Pancreas (tissue), 10 donors: ENCODE measurements at places on chromosomes 4 and X. TPM values are rescaled to one million over a fixed set of nuclear protein-coding genes. Genes with fewer than 3 reads are reported as not detected.

- DNase-seq = no peak
Observed at GRCh38 chrX:123442764-123443163, 258.7 kb downstream of the GRIA3 start.

DNA sequence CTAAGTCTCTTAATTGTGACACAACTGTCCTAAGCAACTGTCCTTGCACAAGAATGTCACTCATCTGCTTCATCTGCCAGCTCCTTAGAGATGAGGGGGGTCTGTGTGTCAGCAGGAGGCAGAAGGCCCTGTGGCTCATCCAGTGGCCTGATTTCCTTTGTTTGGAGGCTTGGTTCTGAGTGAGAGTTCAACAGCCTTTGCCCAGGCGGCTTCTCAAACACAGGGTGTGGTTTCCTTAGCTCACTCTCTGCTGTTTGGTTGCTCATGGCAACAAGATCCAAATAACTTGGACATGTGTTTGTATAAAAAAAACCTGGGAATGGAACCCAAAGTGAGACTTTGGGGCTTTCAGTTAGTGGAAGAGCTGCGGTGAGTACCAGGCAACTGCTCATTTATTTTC is 46.6 kb downstream of the MAP7D3 start:
- no peak for DNase-seq

- DNase-seq = no peak
Observed at GRCh38 chr4:7371210-7371941, 63.4 kb downstream of the PSAPL1 start.

Gene PNCK
- total RNA-seq = not detected

DNA sequence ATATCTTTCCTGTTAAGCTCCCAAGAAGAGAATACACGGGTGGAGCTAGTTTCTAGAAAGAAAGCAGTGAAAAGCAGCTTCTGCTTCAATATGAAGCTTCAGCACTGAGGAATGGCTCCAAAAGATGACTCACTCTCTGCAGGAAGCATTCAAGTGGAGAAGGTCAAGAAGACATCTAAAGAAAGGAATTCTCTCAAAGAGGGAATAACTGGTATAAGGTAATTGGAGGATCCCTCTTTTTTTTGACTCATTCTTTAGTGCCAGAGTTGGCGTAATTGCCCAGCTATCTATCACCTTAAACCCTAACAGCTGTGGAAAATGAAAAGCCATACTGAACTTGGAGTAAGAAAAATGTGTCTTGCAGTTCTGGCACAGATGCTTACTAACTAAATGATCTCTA is 3.5 kb downstream of the EDA2R start:
- DNase-seq = no peak

DNA sequence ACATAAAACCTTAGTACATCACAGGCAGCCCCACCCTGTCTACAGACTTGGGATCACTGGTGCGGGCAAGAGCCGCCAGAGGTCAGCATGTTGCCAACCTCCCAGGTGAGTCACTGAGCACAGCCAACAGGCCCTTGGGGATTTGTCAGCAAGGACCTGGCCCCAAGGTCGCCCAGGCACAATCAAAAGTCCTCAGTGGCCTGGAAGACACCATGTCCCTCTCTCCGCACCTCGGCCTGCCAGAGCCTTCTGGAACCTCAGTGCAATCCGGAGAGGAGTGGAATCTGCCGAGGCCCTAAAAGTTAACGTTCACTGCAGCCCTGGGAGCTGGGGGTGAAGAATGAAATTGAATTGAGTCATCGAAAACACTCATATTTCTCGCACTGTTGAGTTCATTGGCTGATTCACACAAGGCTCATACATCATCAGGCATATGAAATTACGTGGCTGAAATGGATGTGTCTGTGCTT is 74.3 kb downstream of the WFS1 start:
- DNase-seq = no peak

- no peak for DNase-seq
Observed at GRCh38 chr4:92014067-92014466, 289.7 kb upstream of the GRID2 start.

DNA sequence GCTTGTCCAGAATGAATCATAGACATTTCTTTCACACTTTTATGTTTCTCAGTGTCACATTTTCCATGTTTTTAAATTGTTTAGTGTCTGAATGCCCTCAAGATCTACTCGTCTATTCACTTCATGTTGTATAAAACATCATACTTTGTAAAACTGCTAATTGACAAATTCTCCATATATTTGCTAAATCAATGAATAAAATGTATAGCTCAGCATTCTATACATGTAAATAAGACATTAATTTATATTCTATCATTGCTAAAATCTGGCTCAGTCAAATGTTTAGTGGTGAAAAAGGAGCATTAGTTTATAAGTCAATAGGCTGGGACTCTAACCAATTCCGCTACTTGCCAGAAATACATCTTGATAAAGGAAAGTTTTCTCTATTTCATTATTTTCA is 379.6 kb downstream of the NAF1 start:
- no peak for DNase-seq

DNA sequence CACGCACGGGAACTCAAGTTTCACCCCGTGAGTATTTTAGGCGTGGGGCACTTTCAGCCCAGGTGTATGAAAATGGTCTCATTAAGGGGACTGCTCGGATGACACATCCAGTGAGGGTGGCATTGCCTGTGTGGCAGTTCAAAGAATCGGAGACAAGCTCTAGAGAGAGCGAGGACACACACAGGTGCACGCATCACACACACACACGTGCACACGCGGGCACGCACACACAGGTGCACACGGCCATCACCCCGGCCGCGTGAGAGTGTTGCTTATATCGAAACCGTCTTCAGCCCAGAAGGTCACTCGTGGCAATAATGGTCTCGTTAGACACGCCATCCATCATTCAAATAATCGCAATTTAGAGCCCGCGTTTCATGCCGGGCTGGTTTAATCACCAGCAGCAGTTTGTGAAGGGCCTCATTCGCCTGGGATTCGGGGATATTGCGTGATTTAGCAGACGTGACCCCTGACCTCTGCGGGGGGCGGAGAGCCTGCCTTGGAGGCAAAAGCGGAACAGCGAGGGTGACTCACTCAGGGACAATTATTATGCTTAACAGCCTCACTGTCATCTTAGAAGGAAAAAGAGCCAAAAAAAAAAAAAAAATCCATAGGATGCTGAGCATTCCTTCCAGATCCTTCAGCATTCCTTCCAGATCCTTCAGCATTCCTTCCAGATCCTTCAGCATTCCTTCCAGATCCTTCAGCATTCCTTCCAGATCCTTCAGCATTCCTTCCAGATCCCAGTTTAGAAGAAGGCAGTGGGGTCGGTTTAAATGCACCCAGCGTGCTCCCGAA is 89.4 kb upstream of the PPP2R3B start:
- no peak for DNase-seq

GRCh38 chr4:73871511-73872310 is 2.5 kb downstream of the CXCL1 start:
- no peak for DNase-seq

DNA sequence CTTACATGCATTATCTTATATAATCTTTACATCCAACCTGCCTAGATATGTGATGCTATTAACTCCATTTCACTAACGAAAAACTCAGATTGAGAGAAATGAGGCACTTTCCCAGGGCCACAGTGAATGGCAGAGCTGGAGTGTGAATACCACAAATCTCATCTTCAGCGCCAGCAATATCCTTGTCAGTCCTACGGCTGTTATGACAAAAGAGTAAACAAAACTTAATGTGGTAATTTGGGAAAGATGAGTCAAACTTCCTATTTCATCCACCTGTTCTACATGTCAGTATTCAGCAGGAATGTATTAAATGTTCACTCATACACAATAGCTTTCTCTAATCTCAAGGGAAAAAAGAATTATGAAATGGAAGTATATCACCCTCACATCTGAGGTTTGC is 56.9 kb downstream of the FAT1 start:
- no peak for DNase-seq

DNA sequence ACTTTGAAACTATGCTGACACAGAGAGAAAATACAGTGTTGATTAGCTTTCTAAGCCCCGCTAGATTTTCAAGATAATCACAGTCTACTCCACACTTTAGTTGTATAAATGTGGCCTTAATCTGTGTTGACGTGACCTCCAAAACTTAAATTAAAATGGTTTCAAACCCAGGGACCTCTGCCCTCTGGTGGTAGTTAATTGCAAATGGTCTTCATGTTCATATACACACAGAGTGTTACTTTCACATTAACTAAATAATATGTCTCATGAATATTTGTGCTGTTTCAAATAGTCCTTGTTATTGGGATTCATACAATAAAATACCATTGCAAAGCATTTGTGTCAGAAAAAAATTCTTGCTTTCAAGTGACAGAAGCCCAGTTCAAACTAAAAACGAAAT is 64.3 kb downstream of the TASL start:
- no peak for DNase-seq

Gene ADGRG2
- total RNA-seq = 1.2 TPM

Gene UGT2B11
- not detected for total RNA-seq

DNA sequence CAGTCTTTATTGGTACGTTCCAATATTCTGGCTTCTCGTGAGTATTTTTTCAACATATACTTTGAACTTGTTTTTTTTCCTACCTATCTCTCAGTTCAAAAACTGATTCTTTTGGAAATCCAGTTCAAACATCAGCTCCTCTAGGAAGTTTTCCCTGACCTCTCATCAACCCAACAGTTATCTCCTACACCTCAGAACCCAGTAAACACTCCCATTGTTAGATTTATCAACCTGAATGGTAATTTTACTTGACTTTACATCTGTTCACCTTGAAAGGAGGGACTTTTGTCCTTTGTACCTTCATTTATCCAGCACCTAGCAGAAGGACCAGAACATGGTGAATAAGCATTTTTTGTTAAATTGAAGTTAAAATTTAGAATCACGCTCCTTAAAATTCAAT is 13.6 kb downstream of the CAMK2D start:
- no peak for DNase-seq

Gene RAB9B
- total RNA-seq = 0.95 TPM

DNA sequence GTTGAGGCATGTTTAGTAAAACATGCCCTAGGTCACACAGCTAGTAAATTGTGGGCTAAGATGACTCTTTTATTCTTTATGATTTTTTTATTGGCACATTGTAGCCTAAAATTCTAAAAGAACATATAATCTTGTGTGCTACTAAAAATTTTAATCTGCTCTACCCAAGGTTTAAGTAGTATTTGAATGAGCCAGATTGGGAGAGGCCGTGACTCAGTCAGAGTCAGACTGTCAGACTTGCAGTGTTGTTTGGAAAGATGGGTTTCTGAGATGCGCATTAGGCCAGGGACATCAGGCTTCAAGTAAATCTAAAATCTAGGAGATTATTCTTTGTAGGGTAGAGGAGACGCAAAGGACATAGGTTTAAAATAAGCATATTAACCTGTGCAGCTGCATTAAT is 30.7 kb upstream of the TMPRSS11E start:
- DNase-seq = no peak

GRCh38 chr4:149781150-149781549 is 34.5 kb downstream of the IQCM start:
- no peak for DNase-seq

- DNase-seq = no peak
Observed at GRCh38 chr4:79224777-79225104, 101.1 kb downstream of the NAA11 start.

DNA sequence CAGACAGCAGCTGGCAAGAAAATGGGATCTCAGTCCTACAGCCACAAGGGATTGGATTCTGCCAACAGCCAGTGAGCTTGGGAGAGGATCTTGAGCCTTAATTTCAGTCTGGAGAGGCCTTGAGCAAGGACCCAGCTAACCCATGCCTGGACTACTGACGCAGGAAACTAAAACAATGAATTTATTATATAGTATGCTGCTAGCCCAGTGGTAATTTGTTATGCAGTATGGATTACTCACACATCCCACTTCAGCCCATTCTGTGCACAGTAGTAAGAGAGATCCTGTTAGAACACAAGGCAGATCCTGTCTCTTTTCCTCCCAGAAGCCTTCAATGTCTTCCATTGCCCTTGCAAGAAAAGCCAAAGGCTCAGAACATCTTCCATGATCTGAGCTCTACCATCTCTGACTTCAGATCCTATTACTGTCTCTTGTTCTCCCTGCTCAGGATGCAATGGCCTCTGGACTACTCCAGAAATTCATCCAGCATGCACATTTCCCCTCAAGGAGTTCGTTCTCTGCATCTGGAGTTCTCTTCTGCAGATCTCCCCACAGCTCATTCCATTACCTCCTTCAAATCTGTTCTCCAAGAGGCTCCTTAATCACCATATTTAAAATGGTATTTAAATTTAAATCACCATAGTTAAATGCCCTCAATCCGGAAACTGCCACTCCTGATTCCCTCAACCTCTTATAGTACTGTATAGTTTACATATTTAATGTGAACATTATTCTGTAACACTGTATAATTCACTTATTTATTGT is 27.6 kb downstream of the SMIM20 start:
- DNase-seq = no peak

DNA sequence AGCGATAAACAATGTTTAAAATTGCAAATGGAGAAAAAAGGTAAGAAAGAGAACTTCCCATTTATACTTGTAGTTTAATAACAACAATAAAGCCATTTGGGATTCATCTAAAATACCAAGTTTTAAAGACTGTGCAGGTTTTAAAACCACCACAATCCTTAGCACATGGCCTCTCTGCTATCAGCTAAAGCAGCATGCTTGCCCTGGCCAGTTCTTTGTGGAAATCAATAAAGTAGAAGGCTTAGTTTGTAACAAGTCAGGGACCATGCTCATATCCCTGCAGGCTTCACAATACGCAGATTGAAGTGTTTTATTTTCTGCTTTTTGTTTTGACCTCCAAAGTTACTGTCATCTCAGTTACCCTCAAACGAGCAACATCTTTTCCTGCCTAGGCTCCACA is 249.5 kb downstream of the INPP4B start:
- no peak for DNase-seq

- DNase-seq = no peak
Observed at GRCh38 chr4:23686169-23686897, 203.5 kb downstream of the PPARGC1A start.

DNA sequence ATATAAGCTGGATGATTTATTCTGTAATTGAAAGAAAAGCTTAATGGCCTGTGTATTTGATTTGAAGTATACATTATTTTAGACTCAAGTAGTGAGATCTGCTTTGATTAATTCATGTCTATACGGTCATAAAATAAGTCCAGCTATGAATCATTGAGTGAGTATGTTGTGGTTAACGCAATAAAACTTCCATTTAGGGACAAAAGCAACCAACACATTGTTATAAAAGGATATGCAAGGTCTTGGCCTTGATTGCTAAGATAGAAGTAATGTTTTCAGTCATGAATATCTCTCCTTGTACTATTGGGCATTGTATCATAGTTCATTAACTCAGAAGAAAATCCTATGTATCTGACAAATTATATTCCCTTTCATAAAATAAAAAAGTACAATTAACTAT is 162.1 kb downstream of the EPHA5 start:
- no peak for DNase-seq

Gene CDX4
- not detected for total RNA-seq

Gene PPEF2
- not detected for total RNA-seq

DNA sequence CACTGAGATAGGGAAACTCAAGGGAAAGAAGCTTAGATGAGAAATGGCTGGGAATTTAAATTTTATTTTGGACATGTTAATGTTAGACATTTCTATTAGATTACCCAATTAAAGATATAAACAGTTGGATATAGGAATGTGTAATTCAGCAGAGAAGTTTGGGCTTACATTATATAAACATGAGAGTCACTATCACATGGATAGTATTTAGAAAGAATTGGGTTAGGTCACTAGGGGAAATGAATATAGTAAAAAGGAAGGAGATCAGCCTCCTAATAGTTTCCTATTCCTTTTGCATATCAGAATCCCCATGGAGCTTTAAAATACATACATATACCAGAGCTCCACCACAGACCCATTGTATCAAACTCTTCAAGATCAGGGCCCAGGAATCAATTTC is 19.6 kb upstream of the CXCL5 start:
- no peak for DNase-seq
